Fibroblast of upper back skin (primary cell): ENCODE measurements at places on chromosomes 11 and 22.

DNA sequence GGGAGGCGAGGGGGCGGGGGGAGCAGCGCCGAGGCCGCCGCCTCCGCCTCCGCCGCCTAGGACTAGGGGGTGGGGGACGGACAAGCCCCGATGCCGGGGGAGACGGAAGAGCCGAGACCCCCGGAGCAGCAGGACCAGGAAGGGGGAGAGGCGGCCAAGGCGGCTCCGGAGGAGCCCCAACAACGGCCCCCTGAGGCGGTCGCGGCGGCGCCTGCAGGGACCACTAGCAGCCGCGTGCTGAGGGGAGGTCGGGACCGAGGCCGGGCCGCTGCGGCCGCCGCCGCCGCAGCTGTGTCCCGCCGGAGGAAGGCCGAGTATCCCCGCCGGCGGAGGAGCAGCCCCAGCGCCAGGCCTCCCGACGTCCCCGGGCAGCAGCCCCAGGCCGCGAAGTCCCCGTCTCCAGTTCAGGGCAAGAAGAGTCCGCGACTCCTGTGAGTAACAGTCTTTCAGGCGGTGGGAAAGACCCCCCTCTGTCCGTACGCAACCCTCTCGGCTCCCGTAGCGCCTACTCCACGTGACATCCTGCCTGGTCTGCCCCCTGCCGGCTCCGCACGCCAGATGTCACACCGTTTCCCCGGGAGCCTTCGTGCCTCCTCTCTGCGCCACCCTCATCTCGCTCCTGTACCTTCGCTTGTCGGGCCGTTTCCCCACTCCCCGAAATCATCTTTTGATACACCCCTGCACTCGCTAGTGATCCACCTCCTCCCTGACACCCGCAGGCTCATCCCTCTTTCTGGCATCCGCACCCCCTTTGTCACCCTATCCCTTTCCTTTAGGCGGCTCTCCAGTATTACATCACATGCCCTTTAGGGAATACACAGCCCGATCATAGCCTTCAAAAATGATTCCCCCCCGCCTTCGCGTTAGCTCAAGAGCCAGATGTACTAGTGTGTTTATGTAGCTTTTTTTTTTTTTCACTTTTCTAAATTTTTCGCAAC lies 598 bp downstream of the ZFP91 start:
- peak; percentile 90 for DNase-seq

DNA sequence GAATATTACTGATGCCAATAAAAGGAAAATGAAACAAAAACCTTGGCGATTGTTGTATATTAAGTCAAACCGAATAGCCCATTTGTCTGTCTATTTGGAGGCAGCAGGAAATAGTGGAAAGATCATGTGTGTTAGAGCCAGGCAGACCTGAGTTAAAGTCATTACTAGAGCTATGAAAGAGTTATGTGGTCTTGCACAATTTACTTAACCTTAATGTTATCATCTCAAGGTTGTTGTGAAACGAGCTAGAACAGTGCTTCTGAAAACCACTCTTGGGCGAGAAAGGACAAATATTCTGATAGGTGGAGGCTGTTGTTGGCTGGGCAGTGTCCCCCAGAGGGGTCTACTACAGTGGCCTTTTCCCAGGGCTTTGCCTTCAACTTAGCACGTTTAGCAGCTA lies 60.0 kb upstream of the NUP160 start:
- peak; percentile 13 for DNase-seq

- peak; percentile 49 for DNase-seq
Measured at GRCh38 chr11:80155412-80156017, 714.7 kb upstream of the TENM4 start.

DNA sequence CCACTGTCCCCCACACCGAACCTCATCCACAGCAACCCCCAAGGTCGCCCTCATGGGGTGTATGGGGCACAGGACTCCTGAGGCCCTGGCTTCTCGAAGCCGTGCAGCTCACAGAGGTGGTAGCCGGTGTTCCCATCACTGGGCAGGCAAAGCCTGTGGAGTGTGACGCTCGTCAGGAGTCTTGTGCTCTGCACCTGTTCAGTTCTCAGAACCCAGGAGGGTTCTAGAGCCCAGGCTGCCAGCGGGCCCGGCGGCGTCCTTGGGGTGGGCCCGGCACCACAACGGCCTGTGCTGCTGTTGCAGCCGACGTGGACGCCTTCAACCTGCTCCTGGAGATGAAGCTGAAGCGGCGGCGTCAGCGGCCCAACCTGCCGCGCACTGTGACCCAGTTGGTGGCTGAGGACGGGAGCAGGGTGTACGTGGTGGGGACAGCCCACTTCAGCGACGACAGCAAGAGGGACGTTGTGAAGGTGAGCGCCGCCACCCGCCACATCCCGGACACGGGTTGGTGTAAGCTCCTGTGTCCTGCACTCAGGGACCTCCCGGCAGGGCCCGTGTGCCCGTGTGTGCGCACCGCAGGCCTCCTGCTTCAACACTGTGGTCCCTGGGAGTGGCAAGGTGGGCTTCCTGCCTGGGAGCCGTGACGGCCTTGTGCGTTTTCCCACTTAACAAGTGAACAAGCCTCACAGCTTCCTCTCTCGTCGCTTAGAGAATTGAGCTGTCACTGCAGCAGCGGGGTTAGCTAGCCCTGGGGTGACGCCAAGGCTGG lies 6.6 kb upstream of the SELENOO start:
- no peak for DNase-seq

DNA sequence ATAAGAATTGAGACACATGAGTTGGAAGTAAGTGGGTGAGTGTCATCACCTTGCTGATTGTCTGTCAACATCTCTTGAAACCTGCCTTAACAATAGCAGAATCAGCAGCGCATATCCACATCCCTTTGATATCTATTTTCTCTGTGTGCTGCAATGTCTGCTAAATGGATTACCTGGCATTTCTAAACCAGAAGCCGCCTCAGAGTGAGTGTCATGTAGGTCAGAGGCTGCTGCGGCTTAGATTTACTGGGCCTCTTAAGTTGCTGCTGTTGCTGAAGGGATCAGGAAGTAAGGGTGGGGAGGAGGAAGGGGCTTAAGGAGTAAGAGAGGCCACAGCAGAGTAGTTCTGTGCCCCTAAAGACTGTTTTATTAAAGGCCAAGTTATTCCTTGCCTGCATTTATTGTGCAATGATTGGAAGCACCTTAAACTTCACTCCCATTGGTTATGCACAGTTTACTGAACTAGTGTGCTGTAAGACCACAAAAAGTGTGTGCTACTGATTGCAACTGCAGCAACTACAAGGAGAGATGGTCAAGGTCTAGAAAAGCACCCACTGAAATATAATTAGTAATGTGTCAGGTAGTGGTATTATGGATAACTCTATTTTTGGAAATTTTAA lies 29.8 kb upstream of the TMEM41B start:
- DNase-seq: no peak

GRCh38 chr11:33475993-33476392 lies 218.8 kb downstream of the HIPK3 start:
- peak; percentile 71 for DNase-seq

GRCh38 chr11:2863276-2863618 lies 22.3 kb downstream of the CDKN1C start:
- peak; percentile 20 for DNase-seq

GRCh38 chr11:122140500-122140899 lies 24.5 kb upstream of the BLID start:
- peak; percentile 98 for DNase-seq

DNA sequence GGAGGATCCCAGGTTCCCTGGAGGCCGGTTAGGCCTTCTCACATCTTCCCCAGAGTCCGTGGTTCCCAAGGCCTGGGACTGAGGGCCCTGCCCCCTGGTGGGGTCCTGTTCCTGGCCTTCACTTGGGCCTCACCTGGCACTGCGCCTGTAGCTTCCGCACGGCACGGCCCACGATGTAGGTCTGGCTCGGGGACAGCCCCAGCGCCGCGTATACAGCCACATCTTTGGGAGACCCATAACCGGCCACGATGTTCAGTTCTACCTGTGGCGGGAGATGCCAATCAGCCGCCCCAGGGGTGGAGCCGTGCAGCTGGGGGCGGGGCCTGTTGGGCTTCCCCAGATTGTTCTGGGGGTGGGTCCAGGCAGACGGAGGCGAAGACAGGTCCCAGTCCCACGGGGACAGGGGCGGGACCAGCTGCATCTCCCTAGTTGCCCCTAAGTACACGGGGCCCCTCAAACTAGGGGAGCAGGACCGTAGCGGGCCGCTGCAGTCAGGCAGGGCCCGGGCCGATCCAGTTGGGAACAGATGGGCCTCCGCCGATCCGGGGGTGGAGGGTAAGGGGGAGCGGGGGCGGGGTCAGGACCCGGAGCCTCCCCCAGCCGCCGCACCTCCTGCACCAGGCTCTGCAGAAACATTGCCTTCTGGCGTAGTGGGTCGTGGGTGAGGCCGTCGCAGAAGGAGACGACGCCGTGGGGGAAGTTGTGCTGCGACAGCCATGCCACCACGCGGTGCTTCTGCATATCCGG lies 10.1 kb downstream of the AIP start:
- no peak for DNase-seq
